ENCODE measurements at places on chromosomes 7 and 10. TPM values are rescaled to one million over a fixed set of nuclear protein-coding genes. Genes with fewer than 3 reads are reported as not detected.

GRCh38 chr7:111801277-111801676 lies 239.0 kb upstream of the IMMP2L start:
- no peak for DNase-seq

DNA sequence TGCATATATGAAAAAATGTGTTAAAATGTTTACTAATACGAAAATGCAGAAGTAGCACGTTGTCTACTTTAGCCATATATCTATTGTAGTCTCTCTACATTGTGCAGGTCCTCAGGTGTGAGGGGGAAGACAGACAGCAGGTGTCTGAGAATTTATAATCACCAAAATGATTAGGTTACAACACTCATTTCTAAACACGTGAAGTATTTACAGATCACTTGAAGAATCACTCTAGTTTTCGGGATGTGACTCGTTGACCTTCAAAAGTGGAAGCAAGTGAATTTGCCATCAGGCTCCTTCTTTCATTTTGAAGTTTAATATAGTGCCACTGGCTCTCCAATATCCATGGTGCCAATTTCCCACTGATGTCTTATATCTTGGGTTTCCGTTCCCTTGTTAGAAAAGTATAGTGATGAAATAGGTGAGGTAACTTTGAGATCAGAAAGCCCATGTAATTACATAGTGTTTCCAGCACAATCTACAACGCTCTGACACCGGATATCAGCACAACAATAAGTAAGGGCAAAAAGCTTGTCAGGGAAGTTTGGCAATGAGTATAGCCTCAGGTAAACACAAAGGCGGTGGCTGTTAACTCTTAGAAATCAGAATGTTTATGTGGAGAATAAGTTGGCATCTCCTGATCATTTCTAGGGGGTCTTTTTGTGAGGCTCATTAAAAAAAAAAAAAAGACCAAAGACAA lies 57.5 kb upstream of the SP4 start:
- DNase-seq: no peak

Gene ELN
- total RNA-seq: 0.10 TPM

Gene ST8SIA6
- total RNA-seq: not detected

All from HT-29 (cell line).